Activated T-helper 2 cell treated with anti-CD3 and anti-CD28 coated beads, Interferon-gamma antibody, Interleukin-2, Interleukin-4, amounts not matched to agents 10 μg/mL and 5 μg/mL and 100 μg/mL, durations not matched to agents 14 hours and 24 hours and 36 hours (primary cell): ENCODE measurements at places on chromosomes 1 and 21.
A peak's percentile ranks its signal among the peaks of the same experiment; 100 is the strongest.

GRCh38 chr1:69411617-69412016 is 156.1 kb upstream of the LRRC7 start:
- no peak overlapping the region for H3K27ac ChIP-seq
- no peaks in the 10 kb centered on the region for H3K36me3 ChIP-seq
- no peaks in the 10 kb centered on the region for H3K27me3 ChIP-seq

- peak overlapping the region; percentile 56 for H3K27ac ChIP-seq
- H3K4me1 ChIP-seq = peaks cover 15% of the 10 kb centered on the region
- H3K36me3 ChIP-seq = peaks cover 6% of the 10 kb centered on the region
- H3K27me3 ChIP-seq = no peaks in the 10 kb centered on the region
These were observed 14.6 kb downstream of the TRIM46 start for GRCh38 chr1:155188268-155188667.

- H3K27ac ChIP-seq = peak overlapping the region; percentile 56
- DNase-seq = no peak
- peak overlapping the region; percentile 41 for H3K4me3 ChIP-seq
- peaks cover 42% of the 10 kb centered on the region for H3K4me1 ChIP-seq
- H3K27me3 ChIP-seq = no peaks in the 10 kb centered on the region
- H3K36me3 ChIP-seq = no peaks in the 10 kb centered on the region
These were observed 32.7 kb downstream of the TTC39A start for GRCh38 chr1:51297401-51298321.

DNA sequence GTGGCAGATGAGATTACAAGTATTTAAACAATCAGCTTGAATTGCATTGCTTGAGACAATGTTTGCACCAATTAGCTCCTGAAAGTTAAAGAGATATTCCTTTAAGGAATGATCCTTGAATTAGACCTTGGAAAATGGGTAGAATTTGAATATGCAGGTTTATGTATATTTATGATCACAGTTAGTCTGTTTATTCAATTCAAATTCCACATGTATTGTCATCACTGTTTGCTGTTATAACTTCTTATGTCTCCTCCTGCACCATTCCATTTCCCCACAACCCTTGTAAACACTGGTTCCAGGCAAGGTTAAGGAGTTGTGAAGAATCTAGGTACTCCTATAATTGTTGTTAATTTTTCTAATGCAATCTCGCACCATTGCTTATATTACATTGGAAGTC is 518.2 kb upstream of the PBX1 start:
- H3K27ac ChIP-seq = no peak overlapping the region
- no peak overlapping the region for H3K4me3 ChIP-seq
- no peak for DNase-seq
- H3K36me3 ChIP-seq = no peaks in the 10 kb centered on the region

- H3K4me3 ChIP-seq = no peak overlapping the region
- DNase-seq = no peak
- H3K27ac ChIP-seq = no peak overlapping the region
- H3K4me1 ChIP-seq = peaks cover 10% of the 10 kb centered on the region
These were observed 165.9 kb downstream of the TGFBR3 start for GRCh38 chr1:91720044-91720443.

GRCh38 chr21:35020436-35020835 is 28.7 kb downstream of the RUNX1 start:
- no peak for DNase-seq
- H3K36me3 ChIP-seq = peaks cover 64% of the 10 kb centered on the region
- peak overlapping the region; percentile 7 for H3K4me3 ChIP-seq
- no peaks in the 10 kb centered on the region for H3K27me3 ChIP-seq

- peak overlapping the region; percentile 40 for H3K4me3 ChIP-seq
- DNase-seq = peak; percentile 40
- peaks cover 14% of the 10 kb centered on the region for H3K36me3 ChIP-seq
- H3K27ac ChIP-seq = peak overlapping the region; percentile 90
- peaks cover 52% of the 10 kb centered on the region for H3K4me1 ChIP-seq
- no peaks in the 10 kb centered on the region for H3K27me3 ChIP-seq
These were observed 250.2 kb upstream of the FGGY start for GRCh38 chr1:59046730-59047157.

GRCh38 chr1:37553598-37553926 is 531 bp downstream of the SNIP1 start:
- peaks cover 49% of the 10 kb centered on the region for H3K36me3 ChIP-seq
- peak overlapping the region; percentile 93 for H3K27ac ChIP-seq
- no peak for DNase-seq
- peaks cover 41% of the 10 kb centered on the region for H3K4me1 ChIP-seq
- H3K27me3 ChIP-seq = no peaks in the 10 kb centered on the region
- H3K4me3 ChIP-seq = peak overlapping the region; percentile 98

GRCh38 chr1:243500512-243500911 is 244.7 kb downstream of the SDCCAG8 start:
- H3K27ac ChIP-seq = no peak overlapping the region
- H3K27me3 ChIP-seq = no peaks in the 10 kb centered on the region
- no peak for DNase-seq
- H3K4me1 ChIP-seq = peaks cover 5% of the 10 kb centered on the region
- no peak overlapping the region for H3K4me3 ChIP-seq

DNA sequence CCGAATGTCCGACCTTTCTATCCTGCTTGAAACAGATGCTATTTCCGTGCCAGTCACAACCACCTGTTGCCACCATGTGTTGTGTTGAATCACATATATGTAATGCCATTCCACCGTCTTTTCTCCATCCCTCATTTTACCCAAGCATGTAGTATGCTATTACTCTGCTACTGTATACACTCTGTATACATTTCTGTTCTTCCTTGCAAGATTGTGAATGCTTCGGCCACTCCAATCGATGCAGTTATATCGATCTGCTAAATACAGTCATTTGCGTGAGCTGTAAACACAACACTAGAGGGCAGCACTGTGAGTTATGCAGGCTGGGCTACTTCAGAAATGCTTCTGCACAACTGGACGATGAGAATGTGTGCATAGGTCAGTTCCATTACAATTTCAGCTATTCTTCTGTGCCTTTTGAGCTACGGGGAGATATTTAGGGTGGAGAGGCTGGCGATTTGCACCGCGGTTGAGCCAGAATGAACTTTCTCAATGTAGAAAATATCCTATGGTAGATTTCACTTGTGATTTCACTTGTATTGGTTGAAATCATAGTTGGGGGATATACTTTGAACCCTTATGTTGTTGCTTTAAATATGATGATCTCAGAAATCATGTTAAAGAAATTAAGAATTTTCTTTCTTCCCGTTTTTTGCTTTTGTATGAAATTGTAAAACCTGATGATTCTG is 289.8 kb downstream of the NTNG1 start:
- no peaks in the 10 kb centered on the region for H3K4me1 ChIP-seq
- H3K27ac ChIP-seq = no peak overlapping the region
- H3K4me3 ChIP-seq = no peak overlapping the region
- peaks cover 2% of the 10 kb centered on the region for H3K27me3 ChIP-seq
- no peaks in the 10 kb centered on the region for H3K36me3 ChIP-seq

DNA sequence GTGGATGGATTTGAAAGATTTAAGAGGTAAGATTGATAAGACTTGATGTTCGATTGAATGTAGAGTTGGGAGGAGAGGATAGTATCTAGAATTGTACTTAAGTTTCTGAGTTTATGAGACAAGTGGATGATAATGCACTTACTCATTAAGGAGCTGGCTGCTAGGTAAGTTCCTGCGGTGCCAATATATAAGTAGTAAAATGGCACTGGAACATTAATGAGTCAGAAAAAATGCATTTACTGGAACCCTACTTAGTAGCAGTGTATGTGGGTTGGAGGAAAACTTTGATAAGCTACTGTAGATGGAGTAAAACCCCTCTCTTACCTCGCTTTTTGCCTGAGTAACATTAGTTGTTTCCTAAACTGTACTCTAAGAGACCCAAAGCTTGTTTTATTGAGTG is 68.2 kb downstream of the ZFYVE9 start:
- H3K36me3 ChIP-seq = no peaks in the 10 kb centered on the region
- H3K4me1 ChIP-seq = peaks cover 3% of the 10 kb centered on the region
- no peaks in the 10 kb centered on the region for H3K27me3 ChIP-seq
- no peak overlapping the region for H3K4me3 ChIP-seq
- no peak for DNase-seq
- H3K27ac ChIP-seq = no peak overlapping the region

DNA sequence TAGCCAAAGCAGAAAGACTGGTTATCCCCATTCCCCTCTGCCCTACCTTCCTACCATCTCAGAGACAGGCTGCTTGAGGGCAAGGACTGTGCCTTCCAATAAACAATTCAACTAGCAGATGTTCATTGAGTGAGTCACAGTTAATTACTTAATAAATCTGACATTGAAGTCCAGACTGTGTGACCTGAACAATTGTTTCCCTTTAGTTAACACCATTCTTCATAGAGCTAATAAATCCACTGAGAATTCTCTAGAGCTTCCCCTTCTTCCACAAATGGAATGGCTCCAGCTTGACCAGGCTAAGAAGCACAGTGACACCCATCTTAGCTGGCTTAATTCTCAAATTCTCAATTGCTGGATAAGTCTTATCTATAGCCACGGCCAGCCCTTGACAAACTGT is 61.9 kb upstream of the GJA5 start:
- H3K27ac ChIP-seq = no peak overlapping the region
- H3K36me3 ChIP-seq = no peaks in the 10 kb centered on the region
- peaks cover 11% of the 10 kb centered on the region for H3K27me3 ChIP-seq
- no peak for DNase-seq
- H3K4me1 ChIP-seq = no peaks in the 10 kb centered on the region

- no peak for DNase-seq
- H3K4me3 ChIP-seq = no peak overlapping the region
- peaks cover 26% of the 10 kb centered on the region for H3K27me3 ChIP-seq
- H3K27ac ChIP-seq = no peak overlapping the region
- no peaks in the 10 kb centered on the region for H3K4me1 ChIP-seq
These were observed 103.1 kb upstream of the CSF3R start for GRCh38 chr1:36585569-36586548.

DNA sequence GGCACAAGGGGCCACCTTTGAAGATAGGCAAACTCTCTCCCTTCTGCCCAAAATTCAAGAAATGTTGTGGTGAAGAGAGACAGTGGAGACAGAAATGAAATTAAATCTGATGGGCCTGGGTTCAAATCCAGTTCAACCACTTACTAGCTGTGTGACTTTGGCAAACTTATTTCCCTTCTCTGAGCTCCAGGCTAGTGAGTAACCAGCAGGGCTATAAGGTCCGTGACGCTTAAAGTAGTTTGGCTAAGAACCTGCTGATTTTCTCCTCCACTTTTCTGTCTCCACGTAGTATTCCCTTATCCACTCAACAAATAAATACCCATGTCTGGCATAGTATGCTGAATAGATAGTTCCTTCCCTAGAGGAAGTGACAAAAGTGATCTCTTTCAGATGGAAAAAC is 1.9 kb downstream of the SLC2A1 start:
- H3K4me3 ChIP-seq = peak overlapping the region; percentile 96
- H3K36me3 ChIP-seq = peaks cover 61% of the 10 kb centered on the region
- H3K27ac ChIP-seq = peak overlapping the region; percentile 97
- H3K4me1 ChIP-seq = peaks cover 60% of the 10 kb centered on the region
- H3K27me3 ChIP-seq = peaks cover 2% of the 10 kb centered on the region
- no peak for DNase-seq

- no peaks in the 10 kb centered on the region for H3K4me1 ChIP-seq
- H3K27me3 ChIP-seq = no peaks in the 10 kb centered on the region
- H3K4me3 ChIP-seq = no peak overlapping the region
- no peaks in the 10 kb centered on the region for H3K36me3 ChIP-seq
These were observed 352.4 kb downstream of the PTBP2 start for GRCh38 chr1:97073936-97074335.

- H3K4me1 ChIP-seq = no peaks in the 10 kb centered on the region
- H3K27me3 ChIP-seq = no peaks in the 10 kb centered on the region
- DNase-seq = no peak
- H3K36me3 ChIP-seq = no peaks in the 10 kb centered on the region
- no peak overlapping the region for H3K4me3 ChIP-seq
- H3K27ac ChIP-seq = no peak overlapping the region
These were observed 319.2 kb upstream of the RUNX1 start for GRCh38 chr21:35368326-35368725.

GRCh38 chr1:223479718-223480425 is 86.7 kb downstream of the CCDC185 start:
- no peak for DNase-seq
- peaks cover 22% of the 10 kb centered on the region for H3K27me3 ChIP-seq
- H3K27ac ChIP-seq = no peak overlapping the region
- H3K4me1 ChIP-seq = peaks cover 5% of the 10 kb centered on the region

DNA sequence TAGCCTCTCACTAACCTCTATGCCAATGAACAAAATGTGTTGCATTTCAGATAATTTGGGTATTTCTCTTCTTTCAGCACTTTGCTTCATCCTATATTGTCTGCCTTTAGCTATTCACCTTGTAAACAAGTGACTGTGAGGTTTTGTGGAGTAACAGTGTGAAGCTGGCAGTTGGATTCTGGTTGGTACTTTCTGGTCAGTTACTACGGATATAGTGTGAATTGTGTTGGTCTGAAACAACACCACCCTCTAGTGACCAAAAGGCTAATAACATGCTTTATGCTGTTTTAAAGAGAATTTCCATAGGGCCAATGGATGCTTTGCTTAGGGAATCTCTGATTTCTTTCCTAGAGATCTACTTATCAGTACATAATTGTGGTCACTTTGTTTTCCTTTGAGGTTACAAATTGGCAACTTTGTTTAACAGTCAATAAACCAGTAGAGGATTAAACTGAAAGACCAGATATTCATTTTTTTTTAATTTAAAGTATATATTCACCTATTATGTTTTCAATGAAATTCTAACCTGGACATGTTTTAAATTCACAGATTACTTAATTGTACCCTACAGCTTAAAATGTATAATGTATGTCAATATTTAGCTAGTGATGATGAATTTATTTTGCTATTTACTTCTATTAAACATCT is 2.5 kb upstream of the PTGER3 start:
- H3K27ac ChIP-seq = no peak overlapping the region
- H3K4me3 ChIP-seq = no peak overlapping the region
- DNase-seq = no peak
- no peaks in the 10 kb centered on the region for H3K36me3 ChIP-seq
- H3K27me3 ChIP-seq = peaks cover 44% of the 10 kb centered on the region

- H3K36me3 ChIP-seq = no peaks in the 10 kb centered on the region
- no peak overlapping the region for H3K4me3 ChIP-seq
- H3K27ac ChIP-seq = no peak overlapping the region
These were observed 467.1 kb downstream of the LMO4 start for GRCh38 chr1:87795615-87796337.

DNA sequence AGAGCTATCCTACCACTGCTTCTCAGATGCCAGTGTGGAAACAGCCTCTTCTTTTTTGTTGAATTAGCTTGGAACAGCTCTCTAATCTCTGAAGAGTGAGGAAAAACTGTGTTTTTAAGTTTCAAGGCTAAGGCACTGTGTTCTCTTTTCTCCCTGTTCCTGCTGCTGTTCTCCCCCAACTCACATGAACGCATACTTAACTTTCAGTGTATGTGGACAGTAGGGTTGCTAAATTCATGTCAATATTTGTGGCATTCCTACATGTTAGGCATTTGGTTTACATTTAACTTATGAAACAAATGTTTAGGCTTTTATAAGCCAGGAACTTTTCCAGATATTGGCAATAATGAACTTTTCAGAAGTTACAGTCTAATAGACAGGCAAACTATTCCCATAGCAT is 6.8 kb downstream of the BACH1 start:
- H3K4me3 ChIP-seq = peak overlapping the region; percentile 5
- no peak for DNase-seq
- peak overlapping the region; percentile 84 for H3K27ac ChIP-seq
